ENCODE measurements at places on chromosomes 7 and 10. TPM values are rescaled to one million over a fixed set of nuclear protein-coding genes. Genes with fewer than 3 reads are reported as not detected.

The ATOH7 gene
- not detected for polyA plus RNA-seq

The PILRA gene
- polyA plus RNA-seq: 0.30 TPM

The TRIL gene
- 0.15 TPM for polyA plus RNA-seq

The TMEM196 gene
- polyA plus RNA-seq: not detected
